Calu3 (cell line): ENCODE measurements at places on chromosomes 4 and X. TPM values are rescaled to one million over a fixed set of nuclear protein-coding genes. Genes with fewer than 3 reads are reported as not detected.

- no peaks in the 10 kb centered on the region for H3K4me1 ChIP-seq
- no peaks in the 10 kb centered on the region for H3K27me3 ChIP-seq
- DNase-seq: no peak
- H3K4me3 ChIP-seq: no peak overlapping the region
- no peaks in the 10 kb centered on the region for H3K36me3 ChIP-seq
Observed at GRCh38 chrX:40035726-40036125, 62.0 kb downstream of the BCOR start.

GRCh38 chr4:83490876-83491450, 6.1 kb upstream of the ABRAXAS1 start:
- no peak overlapping the region for H3K27ac ChIP-seq
- no peaks in the 10 kb centered on the region for H3K27me3 ChIP-seq
- no peak overlapping the region for H3K4me3 ChIP-seq
- no peaks in the 10 kb centered on the region for H3K36me3 ChIP-seq
- DNase-seq: peak; percentile 14

GRCh38 chr4:145722561-145722960, 42.6 kb downstream of the C4orf51 start:
- no peak for DNase-seq
- no peak overlapping the region for H3K4me3 ChIP-seq
- no peak overlapping the region for H3K27ac ChIP-seq
- peaks cover 13% of the 10 kb centered on the region for H3K4me1 ChIP-seq
- no peaks in the 10 kb centered on the region for H3K36me3 ChIP-seq

DNA sequence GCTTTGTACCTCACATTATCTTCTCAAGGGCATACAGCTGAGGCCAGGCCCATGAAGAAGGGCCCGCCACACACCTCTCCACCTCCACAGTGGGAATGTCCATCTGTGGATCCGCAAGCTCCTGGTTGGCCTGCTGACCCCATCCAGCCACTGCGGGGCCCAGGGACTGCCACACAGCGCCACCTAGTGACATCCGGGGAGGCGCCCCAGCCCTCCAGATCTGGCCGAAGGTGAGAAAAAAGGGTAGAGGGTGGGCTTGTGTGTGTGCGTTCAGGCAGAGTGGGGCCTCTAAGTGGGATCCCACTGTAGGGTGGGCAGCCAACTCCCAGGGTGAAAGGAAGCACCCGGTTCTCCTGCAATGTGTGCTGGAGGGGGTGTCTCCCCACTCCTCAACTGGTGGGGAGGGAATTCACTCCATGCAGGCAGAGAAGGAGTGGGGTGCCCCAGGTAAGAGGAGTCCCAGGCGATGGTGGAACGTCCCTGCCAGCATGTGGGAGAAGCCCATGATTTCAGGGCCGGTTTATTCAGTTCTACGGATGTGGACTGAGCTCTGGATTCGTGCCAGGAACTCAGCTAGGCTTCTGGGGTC, 117.3 kb downstream of the ENPP6 start:
- DNase-seq: no peak
- peaks cover 19% of the 10 kb centered on the region for H3K4me1 ChIP-seq
- H3K4me3 ChIP-seq: no peak overlapping the region
- no peaks in the 10 kb centered on the region for H3K36me3 ChIP-seq

- peaks cover 19% of the 10 kb centered on the region for H3K4me1 ChIP-seq
- peak overlapping the region; percentile 96 for H3K4me3 ChIP-seq
- peak; percentile 31 for DNase-seq
- peak overlapping the region; percentile 87 for H3K27ac ChIP-seq
- H3K36me3 ChIP-seq: peaks cover 28% of the 10 kb centered on the region
Observed at GRCh38 chrX:20265221-20265725, 1.4 kb downstream of the RPS6KA3 start.

DNA sequence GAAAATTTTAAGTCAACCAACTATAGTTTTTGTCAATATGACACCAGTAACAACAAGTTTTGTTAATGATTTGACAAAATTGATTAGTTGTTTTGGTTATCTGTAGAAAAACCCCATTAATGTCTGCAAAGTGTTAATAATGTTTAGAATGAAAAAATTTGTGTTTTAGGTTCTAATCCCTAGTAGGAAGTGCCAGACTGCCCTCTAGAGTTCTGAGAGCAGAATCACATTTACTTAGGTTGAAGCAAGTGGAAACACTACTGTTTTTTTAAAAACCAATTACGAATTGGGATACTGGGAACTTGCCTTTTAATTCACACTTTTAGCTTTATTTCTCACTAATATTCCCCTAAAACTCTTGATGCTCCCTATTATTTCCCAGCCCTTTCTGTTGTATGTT, 101.1 kb upstream of the CYLC1 start:
- no peak overlapping the region for H3K27ac ChIP-seq
- no peaks in the 10 kb centered on the region for H3K36me3 ChIP-seq
- DNase-seq: peak; percentile 0
- no peaks in the 10 kb centered on the region for H3K27me3 ChIP-seq

DNA sequence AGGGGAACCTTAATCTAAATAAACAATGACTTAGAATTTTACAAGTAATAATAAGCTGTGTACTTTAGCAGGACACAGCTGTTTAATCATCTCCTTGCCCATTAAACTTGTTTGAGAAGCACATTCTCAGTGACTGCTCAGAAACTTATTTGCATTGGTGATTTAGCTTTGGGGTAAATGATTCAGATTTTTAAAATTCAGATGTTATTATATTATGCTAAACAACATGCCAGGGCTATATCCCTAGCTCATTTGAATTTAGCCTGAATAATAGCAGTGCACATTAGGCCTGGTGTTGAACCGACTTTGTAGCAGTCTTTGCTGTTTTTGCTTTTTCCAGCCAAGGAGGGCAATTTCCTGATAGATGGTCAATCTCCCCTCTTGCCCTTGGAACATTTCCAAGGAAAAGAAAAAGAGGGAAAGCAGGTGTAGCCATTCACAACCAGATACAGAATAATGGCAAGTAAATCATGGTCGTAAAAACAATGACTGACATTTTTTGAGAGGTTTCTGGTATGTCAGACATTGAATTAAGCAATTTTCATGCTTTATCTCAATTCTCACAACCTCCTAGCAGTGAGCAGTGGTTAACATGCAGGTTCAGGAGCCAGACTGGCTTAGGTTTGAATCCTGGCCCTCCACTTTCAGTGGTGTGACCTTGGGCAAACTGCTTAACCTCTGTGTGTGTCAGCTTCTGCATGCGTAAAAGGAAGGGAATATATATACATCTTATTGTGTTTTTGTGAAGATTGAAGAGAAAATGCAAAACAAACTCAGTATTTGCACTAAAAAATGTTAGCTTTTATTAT, 16.8 kb downstream of the ARHGEF38 start:
- no peak overlapping the region for H3K27ac ChIP-seq
- H3K4me3 ChIP-seq: no peak overlapping the region
- H3K4me1 ChIP-seq: peaks cover 21% of the 10 kb centered on the region
- peaks cover 8% of the 10 kb centered on the region for H3K36me3 ChIP-seq
- DNase-seq: no peak

GTPBP6 gene
- total RNA-seq: 30.2 and 32.9 TPM in 2 replicates

NLGN4X gene
- not detected in 2 replicates for total RNA-seq

ADGRL3 gene
- total RNA-seq: 0.51 and 0.66 TPM in 2 replicates

SLC25A4 gene
- 15.2 and 17.8 TPM in 2 replicates for total RNA-seq
